Gastrocnemius medialis (tissue), 4 donors: ENCODE measurements at places on chromosomes 3 and 15. TPM values are rescaled to one million over a fixed set of nuclear protein-coding genes. Genes with fewer than 3 reads are reported as not detected.

GREM1 gene
- not detected for total RNA-seq

CLASP2 gene
- total RNA-seq = 45.1 TPM

PP2D1 gene
- not detected for total RNA-seq

SETMAR gene
- 10.4 TPM for total RNA-seq

UTS2B gene
- total RNA-seq = not detected

BOC gene
- 3.7 TPM for total RNA-seq

TM4SF4 gene
- not detected for total RNA-seq

ADAMTS7 gene
- 1.1 TPM for total RNA-seq

AADACL2 gene
- not detected for total RNA-seq

LPCAT4 gene
- total RNA-seq = 7.4 TPM

CIP2A gene
- total RNA-seq = 0.82 TPM

GOLGA6L10 gene
- 1.5 TPM for total RNA-seq

NDN gene
- 12.1 TPM for total RNA-seq

LRRN1 gene
- 3.8 TPM for total RNA-seq

LRRC34 gene
- total RNA-seq = not detected

PDZRN3 gene
- total RNA-seq = 30.3 TPM

GOLGA8M gene
- total RNA-seq = not detected

PRSS50 gene
- total RNA-seq = not detected

SUSD5 gene
- 0.84 TPM for total RNA-seq

TXNRD3 gene
- 2.5 TPM for total RNA-seq

PLSCR2 gene
- total RNA-seq = not detected

USP50 gene
- total RNA-seq = not detected

FOXB1 gene
- not detected for total RNA-seq

CCNL1 gene
- 38.6 TPM for total RNA-seq

ZPLD1 gene
- total RNA-seq = not detected

MYZAP gene
- total RNA-seq = 1.3 TPM

SOX2 gene
- 0.53 TPM for total RNA-seq

TRH gene
- not detected for total RNA-seq

PPP1R14D gene
- total RNA-seq = 0.51 TPM
